ENCODE measurements at places on chromosomes 4 and X. TPM values are rescaled to one million over a fixed set of nuclear protein-coding genes. Genes with fewer than 3 reads are reported as not detected.

CT55 gene
- total RNA-seq, result 0.27 TPM

GRCh38 chrX:30153175-30153880 lies 62.0 kb upstream of the MAGEB2 start:
- DNase-seq, result no peak

GRCh38 chrX:11446336-11446735 lies 153.1 kb downstream of the AMELX start:
- DNase-seq, result peak; percentile 54

DNA sequence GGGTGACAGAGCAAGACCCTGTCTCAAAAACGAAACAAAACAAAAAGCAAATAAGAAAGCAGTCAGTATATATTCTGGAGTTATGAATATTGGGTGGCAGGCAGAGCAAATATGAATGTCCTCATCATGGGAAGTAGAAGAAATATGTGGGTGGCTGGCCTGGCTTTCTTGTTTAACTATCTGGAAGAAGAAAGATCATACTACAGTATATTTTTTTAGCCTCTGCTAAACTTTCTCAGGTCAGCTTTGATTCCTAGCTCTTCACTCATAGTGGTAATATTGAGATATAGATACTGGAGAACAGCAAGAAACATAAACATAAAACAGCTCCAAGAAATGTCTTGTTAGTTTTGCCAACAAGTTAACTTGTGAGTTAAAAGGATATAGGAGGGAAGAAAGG lies 192.5 kb downstream of the SOWAHB start:
- no peak for DNase-seq

DNA sequence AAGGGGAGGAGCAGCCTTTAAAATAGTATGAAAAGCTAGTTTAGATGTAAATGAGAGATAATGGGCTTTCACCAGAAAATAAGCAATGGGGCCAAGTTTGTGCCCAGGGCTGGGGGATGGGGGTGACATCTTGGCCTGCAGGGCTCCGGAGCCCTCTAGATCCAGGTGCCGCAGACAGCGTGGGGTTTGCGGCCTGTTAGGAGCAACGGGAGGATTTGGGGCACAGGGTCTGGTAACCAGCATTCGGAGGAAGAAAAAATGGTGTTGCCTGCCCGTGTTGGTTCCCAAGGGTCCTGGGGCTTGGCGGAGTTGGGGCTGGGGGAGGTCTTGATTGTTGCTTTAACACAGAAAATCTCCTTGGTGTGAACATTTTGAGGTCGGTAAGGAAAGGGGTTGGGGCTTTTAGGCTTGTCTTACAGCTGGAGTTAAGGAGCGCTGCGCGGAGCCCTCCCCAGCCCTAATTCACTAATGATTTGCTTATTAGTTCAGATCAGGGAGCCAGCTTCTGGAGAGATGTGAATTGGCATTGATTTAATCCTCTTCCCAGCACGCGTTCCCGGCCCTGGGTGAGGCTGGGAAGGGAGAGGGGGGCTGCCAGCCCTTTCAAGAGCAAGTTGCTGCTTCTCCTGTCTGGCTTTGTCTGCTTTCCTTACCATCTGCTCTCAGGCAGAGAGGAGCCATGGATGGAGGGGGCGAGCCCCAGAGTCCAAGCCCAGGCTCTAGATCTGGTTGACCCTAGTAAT lies 443.4 kb downstream of the BCOR start:
- peak; percentile 26 for DNase-seq

DNA sequence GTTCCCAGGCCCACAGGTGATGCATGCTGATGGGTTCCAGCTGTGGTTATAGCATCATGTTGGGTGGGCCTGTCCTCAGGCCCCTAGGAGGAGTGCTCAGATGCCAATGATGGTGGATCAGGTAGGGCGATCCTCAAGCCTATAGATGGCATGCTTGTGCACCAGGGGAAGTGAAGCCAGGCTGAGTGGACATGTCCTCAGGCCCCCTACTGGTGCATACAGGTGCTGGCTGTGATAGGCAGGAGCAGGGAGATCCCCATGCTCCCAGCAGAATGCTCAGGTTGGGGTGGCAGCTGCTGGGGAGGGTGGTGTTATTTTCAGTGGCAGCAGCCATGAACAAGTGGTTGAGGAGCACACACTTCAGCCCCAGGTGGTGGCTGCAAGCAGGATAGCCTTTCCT lies 96.0 kb downstream of the SMARCA1 start:
- DNase-seq, result no peak

DNA sequence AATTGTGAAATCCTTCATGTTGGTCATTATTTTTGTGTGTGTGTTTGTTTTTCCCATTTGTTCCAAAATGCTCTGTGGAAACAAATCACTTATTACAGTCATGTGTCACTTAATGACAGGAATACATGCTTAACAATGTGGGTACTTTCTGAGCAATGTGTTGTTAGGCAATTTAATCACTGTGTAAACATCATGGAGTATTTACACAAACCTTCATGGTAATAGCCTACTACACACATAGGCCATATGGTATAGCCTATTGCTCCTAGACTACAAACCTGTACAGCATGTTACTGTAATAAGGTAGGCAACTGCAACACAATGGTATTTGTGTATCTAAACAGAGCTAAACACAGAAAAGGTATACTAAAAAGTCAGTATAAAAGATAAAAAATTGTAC lies 388.9 kb upstream of the PPP1R2C start:
- DNase-seq, result no peak

TMPRSS11B gene
- total RNA-seq, result not detected

NEXMIF gene
- 1.5 TPM for total RNA-seq

DNA sequence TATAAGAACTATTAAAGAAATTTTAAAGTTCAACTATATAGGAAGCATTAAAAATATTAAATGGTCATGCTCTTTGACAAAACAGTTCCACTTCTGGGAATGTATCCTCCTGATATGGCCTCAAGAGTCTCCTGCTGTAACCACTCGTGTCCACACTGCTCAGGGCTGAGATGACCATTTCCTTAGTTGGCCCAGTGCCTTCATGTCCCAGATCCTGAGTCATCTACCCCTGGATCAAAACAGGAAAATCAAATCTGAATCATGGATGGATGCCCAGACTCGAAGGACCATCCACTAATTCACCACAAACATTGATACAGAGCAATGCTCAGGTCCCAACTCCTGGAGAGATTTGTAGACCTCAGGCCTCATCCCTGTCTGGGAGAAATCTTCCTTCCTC lies 44.7 kb downstream of the GPRASP3 start:
- DNase-seq, result peak; percentile 23

DNA sequence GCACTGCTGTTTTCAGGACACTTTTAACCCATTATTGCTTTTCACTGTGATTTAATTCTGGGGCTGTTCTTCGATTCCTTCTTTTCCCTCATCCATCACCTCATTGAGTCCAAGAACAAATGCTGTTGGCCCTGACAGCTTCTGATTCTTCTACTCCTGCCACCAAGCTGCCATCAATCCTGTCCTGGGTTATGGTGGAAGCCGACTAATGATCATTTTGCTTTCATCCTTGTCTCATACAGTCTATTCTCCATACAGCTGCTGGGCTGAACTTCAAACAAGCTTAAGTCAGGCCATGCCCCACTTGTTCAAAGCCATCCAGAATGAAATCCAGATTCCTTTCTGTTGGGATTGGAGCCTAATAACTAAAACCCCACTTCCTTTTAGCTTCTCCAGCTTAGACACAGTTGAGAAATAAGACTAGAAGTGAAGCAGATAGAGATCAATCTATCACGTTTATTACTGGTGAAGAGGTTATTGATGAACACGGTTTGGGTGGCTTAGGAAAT lies 161.9 kb downstream of the STK32B start:
- no peak for DNase-seq

GRCh38 chrX:103608306-103608963 lies 672 bp downstream of the TCEAL3 start:
- peak; percentile 19 for DNase-seq

TMEM255A gene
- 3.3 TPM for total RNA-seq

DNA sequence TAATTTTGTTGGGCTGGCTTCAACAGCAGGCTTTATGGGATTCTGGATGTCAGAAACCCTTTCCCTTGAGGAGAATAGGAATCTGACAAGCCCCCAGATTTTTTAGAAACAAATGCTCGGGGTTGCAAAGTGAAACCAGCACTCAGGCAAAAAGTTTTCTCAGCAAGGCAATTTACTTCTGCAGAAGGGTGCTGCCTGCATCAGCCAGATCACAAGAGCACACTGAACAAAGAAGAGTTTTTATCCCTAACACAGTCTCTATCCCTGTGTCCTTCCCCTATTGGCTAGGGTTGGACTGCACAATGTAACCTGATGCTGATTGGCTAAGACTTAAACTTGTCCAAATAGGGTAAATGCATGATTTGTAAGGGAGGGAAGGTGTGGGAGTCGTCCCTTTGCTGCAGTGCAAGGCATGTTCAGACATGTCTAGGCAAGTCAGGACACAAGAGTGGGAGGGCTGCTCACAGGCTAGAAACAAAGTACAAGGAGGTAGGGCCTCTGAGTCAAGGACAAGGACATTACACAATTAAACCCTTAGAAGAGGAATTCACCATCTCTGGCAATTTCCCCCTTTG lies 175.8 kb downstream of the CCNG2 start:
- no peak for DNase-seq

GRCh38 chrX:38982370-38982769 lies 181.1 kb downstream of the MID1IP1 start:
- DNase-seq, result no peak

MAGEA9 gene
- total RNA-seq, result not detected

GRCh38 chrX:41542536-41542935 lies 95.4 kb downstream of the NYX start:
- no peak for DNase-seq

DNA sequence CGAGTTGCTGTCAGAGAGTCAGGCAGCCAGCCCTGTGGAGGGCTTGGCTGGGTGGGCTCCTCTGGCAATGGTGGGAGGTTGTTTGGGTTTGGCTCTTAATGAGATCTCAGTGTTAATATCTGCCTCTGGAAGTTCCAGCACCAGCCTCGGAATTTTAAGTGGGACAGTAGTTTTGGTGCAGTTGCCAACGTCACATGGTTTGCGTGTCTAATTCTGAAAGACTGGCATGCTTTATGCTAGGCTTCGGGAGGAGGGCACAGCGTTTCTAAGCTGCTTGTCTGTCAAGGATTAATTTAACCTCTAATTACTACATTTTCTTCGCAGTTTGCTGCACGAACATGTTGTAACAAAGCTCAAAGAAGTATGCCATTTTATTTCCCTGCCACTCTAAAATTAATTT lies 9.2 kb downstream of the MAMLD1 start:
- DNase-seq, result peak; percentile 25

DNA sequence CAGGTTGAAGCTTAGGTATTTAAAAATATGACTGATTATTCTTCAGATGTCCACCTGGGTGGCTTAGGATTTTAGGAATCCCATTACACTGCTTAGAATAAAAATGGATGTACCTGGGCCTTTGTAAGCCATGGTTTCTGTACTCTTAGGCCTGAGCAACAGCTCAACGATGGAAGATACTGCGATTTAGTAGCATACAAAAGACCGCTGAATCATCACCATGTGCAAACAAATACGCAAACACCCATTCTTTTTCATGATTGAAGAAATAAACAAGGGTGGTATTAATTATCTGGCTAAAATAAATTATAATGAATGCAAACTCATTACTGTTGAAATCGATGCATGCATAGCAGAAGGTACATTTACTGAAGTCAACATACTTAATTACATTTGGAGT lies 188.9 kb downstream of the ZNF330 start:
- DNase-seq, result no peak

STAP1 gene
- total RNA-seq, result 0.04 TPM

- no peak for DNase-seq
Measured at GRCh38 chr4:97216046-97216445, 927.2 kb downstream of the STPG2 start.

DNA sequence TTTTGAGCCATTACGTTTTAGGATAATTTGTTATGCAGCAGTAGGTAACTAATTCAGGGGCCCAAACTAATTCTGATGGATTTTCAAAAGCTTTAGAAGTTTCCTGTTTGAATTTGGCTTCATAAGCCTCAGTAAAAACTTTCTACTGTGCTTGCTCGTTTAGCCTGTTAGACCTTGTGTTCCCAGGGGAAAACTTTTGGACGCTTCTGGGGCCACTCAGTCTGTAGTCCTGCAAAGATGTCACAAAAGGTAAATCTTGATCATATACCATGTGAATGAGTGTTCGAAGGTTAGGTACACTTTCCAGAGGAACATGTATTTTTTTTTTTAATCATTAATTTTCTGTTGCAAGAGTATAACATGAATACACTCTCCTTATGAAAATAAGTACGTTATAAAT lies 70.7 kb downstream of the SUPT20HL2 start:
- DNase-seq, result peak; percentile 49

DNA sequence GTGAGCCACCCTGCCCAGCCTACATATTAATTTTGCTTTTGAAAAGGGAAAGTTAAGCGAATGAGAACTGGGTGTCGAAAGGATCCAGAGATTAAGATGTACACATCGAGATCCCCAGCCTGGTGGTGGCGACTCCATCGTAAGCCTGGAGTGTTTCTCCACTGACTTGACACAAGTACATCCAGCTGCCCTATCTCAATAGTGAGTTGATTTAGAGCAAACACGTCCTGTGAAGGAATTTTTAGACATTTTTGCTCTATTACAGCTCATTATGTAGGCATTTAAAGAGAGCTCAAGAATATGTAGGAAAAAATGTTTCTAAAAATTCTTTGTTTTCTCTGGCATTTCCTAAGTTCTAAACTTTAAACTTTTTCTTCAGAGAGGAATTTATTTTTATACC lies 11.7 kb upstream of the CLDN34 start:
- no peak for DNase-seq

FOXR2 gene
- not detected for total RNA-seq

TLR6 gene
- 2.0 TPM for total RNA-seq

GRCh38 chr4:111228874-111229273 lies 606.0 kb upstream of the PITX2 start:
- DNase-seq, result no peak

Data from muscle of leg (tissue), 16 donors.